ENCODE measurements at places on chromosomes 11 and 22.

GRCh38 chr11:106217456-106217855 lies 140.0 kb downstream of the AASDHPPT start:
- DNase-seq = no peak

GRCh38 chr11:74710281-74710938 lies 20.8 kb downstream of the CHRDL2 start:
- no peak for DNase-seq

DNA sequence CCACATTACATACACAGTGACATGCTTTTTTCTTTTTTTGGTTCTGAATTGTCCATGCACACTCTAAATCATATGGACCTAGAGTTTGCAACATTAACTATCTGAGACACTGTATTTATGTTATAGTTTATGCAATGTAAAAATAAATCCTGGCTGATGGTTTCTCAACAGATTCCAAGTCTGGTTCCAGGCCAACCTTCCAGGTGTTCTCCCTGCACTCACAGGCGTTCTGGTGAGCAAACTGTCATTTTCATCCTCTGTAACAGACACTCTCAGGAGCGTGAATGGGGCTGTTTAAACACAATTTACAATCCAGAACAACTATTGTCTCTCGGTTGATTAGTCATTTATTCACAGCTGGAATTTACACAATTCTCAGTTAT lies 36.5 kb upstream of the ANKK1 start:
- DNase-seq = no peak

DNA sequence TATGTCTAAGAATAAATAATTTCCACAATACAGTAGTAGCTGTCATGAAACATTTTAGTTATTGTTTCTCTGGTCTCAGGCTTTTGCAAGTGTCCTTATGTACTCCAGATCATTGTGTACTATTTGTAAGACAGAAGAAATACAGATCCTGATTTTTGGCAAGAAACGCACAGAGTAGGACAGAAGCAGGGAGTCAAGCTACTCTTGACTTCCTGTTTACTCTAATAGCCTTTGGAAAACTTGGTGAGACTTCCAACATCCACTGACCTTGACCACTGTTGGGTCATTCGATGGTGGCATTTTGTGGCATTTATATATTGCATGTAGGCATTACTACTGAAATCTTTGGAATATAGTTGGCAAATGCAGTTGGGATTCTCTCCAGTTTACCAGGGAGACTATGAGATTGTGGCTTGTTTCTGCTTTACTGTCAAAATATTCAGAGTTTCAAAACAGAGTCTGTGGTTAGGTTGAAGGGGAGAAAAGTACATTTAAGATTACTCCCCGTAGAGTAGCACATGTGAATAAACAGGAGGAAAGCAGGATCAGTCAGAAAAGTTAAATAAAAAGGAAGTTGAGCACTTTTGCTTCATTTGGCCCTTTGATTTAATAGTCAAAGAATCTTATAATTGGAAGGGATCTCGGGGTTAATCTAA lies 726.1 kb upstream of the CCDC90B start:
- DNase-seq = no peak

All from T-helper 22 cell (primary cell).